NCI-H1436 treated with DMSO at 0.1 percent for 48 hours (cell line): ENCODE measurements at places on chromosomes 16 and 17.

GRCh38 chr17:6695051-6695450, 18.1 kb downstream of the SLC13A5 start:
- no peak for DNase-seq

DNA sequence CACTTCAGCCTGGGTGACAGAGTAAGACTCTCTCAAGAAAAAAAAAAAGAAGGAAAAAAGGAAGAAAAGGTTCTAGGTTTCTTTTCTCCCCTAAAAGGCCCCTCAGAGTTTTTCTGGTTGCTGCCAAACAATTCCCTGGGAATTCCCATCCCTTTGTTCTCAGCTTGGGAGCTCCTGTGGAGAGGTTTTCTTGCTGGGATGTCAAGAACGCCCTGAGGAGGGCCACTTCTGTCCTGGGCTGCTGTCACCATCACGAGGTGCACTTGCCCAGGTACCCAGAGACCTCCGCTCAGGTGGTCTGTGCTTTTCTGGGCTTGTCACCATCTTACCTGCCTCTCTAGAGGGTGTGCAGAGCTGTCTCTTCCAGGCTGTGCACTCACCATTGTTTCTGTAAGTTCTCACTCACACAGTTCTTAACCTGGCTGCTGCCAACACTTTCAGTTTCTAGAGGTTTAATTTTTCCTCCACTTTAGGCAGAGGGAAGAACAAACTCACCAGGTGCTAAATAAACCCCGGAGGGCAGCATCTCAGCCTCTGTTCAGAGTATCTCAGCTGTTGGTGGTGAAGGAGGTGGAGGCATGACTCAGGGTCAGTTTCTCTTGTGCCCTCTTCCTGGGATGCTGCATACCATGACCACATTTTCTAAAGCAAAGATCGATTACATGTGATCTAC, 2.4 kb upstream of the COX6A2 start:
- DNase-seq = no peak

- DNase-seq = no peak
These were observed 1.0 kb downstream of the NOG start for GRCh38 chr17:56594320-56595107.

DNA sequence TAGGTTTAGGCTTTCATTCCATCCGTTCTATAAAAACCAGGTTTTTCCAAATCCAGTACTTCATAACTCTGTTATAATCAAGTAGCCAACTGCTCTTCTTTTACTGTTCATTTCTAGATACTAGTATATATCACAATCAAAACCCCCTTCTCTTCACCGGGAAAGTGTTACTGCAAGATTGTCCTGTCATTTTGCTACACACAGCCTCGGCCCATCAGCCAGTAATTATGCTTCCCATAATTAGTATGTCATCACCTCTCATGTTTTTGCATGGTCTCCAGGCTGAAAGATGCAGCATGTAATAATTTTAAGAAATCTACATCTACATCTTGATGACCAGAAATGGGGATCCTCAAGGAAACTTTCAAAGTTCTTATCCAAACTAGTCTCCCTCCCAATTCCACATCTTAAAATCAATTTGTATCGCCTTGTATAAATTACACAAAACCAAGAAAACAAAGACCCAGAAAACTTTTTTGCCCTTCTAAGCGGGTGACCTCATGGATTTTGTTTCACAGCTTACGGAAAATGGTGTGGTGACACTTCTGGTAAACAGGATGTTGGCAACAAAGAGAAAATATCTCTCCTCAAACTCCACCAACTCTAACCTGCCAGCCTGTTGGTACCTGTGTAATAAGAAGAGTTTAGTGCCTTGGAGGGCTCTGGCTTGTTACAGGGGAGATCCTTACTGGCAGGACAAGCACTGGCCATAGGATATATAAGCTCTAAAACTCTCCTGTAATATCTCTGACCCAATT, 9.3 kb downstream of the TACO1 start:
- DNase-seq = no peak

- DNase-seq = no peak
These were observed 50.8 kb downstream of the TBC1D26 start for GRCh38 chr17:15782866-15783265.

DNA sequence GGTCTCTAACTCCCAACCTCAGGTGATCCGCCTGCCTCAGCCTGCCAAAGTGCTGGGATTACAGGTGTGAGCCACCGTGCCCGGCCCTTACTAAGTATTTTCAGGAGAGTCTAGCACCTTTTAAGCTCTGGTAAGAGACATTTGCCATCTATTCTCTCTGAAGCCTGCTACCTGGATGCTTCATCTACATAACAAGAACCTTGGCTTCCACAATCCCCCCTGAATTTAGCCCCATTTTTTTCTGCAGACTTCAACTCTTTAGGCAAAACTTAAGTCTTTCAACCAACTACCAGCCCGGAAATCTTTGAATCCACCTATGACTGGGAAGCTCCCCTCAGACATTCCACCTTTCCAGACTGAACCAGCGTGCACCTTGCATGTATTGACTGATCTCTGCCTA, 14.0 kb upstream of the UBE2I start:
- no peak for DNase-seq

DNA sequence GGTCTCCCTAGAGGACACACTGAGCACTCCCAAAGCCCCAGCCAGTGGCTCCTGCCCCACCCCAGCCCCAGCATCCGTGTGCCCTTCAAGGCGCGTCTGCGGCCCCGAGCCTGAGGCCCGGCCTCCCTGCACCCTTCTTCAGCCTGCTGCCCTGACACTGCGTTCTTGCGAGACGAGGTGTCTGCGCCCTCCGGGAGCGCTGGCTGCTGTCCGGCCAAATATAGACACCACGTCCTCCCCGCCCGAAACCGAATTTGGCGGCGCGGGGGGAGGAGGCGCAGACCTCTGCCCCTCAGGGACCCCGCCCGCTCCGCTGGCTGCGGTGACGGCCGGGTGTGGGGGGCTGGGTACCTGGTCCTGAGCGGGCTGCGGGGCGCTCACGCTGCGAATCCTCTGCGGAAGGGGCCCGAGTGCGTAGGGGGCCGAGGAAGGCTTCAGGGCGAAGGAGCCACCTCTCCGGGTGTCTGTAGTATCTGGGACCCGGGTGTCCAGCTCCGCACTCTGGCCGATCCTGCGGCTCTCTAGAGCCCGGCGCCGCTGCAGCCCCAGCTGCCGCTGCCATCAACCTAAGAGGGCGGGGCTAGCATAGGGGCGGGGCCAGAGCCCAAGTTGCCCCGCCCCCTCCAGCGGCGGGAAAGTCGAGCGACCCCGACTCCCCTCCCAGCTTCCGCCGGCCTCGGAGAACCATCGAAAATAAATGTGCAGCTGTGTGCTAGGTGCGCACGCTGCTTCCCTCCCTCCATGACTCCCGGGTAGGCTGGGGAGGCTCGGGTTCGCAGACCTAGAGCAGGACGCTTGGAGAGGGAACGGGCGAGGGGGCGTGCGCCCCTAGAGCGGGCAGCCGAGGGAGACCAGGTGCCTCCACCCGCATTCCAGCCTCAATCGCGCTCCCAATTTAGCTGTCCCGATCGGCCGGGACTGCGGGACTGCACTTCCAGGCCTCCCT, at the start of gene CORO6:
Gene CORO6 (minus strand): TSS at position 576 of the 946 bp plus-strand sequence. CDS start 1,491 bp downstream, outside the sequence.
- DNase-seq = peak; percentile 57

- no peak for DNase-seq
These were observed 1.2 kb downstream of the SIAH1 start for GRCh38 chr16:48383877-48384519.
